Activated CD4-positive, alpha-beta T cell treated with anti-CD3 and anti-CD28 coated beads, Interleukin-2, Interleukin-6, amounts not matched to agents 100 ng/mL and 50 ng/mL, durations not matched to agents 16 hours and 8 hours (primary cell): ENCODE measurements at places on chromosomes 4 and X.
A peak's percentile ranks its signal among the peaks of the same experiment; 100 is the strongest.

DNA sequence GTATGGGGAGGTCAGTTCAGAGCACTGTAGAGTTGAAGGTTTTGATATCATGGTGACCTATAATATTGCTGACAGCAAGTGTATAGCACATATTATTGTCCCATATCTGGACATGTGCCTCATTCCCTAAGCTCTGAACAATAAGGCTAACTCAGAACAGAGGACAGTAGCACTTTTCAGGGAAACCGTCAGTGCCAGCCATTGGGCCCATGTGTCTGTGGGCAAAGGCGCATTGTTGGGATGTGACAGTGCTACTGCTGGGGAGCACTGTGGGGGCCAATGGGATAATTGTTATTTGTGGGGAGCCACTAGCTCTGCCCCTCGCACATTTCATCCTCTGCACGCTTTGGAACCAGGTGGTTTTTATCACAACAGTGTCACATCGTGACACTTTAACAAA, 136.2 kb downstream of the ELOVL6 start:
- no peak for DNase-seq

- no peak for DNase-seq
These were observed 86.2 kb upstream of the HPRT1 start for GRCh38 chrX:134373736-134374135.

- peak; percentile 54 for DNase-seq
These were observed 1.8 kb downstream of the ABCD1 start for GRCh38 chrX:153726286-153727122.

- DNase-seq = peak; percentile 36
These were observed 34.4 kb upstream of the ACSL1 start for GRCh38 chr4:184860018-184860779.

DNA sequence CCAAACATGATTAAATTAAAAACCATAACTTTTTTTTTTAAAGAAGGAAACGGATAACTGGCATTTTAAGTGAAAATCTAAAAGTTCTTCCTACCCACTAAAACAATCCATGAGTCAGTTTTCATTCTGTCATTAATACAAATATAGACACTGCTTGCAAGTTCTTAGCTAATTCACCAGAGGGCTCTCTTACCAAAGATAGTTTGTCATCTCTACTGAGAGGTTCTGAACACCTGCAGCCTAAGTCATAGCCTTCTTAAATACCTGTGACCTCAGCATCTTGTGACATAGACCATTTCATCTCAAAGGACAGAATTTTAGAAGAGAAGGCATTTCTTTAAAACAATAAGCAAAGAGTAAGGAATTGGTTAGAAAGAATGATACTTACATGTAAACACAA, 65.3 kb upstream of the FAM120C start:
- DNase-seq = no peak

GRCh38 chr4:52982946-52983340, 120.8 kb downstream of the RASL11B start:
- no peak for DNase-seq

DNA sequence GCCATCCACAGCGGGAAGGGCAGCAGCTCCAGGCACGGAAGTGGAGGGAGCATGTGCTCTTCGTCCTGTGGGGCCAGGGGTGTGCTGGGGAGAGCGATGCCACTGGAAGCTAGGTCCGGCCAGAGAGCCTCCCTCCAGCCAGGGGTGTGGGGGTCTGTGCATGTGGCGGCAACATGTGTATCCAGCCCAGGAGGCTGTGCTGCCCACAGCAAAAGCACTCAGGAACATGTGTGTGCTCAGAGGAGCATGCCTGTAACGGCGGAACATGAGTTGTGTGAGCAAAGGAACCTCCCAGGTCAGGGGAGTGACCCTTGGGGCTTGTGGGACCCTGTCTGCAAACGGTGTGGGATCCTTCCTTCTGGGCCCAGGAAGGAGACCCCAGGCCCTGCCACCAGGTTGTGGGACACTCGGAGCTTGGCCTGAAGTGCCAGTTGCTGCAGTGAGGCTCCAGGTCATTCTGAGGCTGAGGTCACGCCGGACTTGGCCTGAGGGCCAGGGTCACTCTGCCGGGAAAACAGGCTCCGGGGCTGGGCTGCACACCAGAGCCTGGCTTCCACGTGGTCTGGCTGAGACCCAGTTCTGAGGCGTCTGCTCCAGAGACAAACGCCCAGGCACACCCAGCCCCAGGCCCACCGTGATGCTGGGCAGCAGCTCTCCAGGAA, 37.2 kb downstream of the CPLX1 start:
- DNase-seq = no peak

- peak; percentile 42 for DNase-seq
These were observed 773 bp upstream of the VMA21 start for GRCh38 chrX:151396042-151396824.

- DNase-seq = no peak
These were observed 16.0 kb downstream of the ARSD start for GRCh38 chrX:2913118-2913517.

GRCh38 chr4:38803833-38804653, 548 bp downstream of the TLR1 start:
- peak; percentile 81 for DNase-seq

- no peak for DNase-seq
These were observed 42.8 kb downstream of the HTT-AS start for GRCh38 chr4:3031357-3032082.

DNA sequence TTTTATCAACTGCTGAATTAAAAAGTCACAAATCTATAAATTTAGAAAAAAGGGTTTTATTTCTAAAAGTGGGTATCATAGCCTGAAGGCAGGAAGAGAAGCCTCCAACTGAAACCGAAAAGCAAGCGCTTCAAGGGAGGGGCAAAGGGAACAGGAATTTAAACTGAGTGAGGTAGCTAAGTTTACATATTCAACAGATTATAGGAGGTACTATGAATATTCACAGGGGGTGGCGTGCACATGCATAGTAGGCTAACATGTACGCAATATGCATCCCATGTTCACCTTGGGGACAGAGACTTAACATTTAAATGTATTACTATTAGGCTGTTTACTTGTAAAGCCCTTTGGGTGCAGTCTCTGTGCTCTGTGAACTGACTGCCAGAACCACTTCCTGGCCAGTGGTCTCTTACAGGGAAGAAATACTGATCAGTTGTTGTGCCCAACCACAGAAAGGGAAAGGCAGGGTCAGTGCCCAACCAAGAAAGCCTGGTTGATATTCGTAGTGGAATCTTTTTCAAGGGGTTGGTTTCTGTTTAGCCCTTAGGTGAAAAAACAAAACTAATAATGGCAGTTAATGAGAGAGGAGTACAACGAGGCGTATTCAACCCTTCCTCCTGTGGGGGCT, 168.7 kb upstream of the GALNTL6 start:
- DNase-seq = no peak

DNA sequence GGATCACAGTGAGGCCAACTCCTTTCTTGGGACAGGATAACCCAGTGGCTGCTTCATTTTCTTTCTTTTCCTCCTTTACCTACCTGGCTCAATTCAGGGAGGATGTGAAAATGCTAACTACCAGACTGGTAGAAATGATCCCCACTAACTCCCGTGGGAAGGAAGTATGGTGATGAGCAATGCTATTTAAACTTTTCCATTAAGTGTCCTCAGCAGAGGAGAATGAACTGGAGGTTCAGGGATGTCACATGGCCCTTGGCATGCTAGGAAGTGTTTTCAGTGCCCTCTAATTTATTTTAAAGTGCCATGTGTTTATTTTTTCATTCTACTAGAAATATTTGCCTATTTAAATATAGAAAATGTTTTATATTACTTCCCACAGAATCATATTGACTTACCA, 363.9 kb downstream of the PPP3CA start:
- no peak for DNase-seq

- no peak for DNase-seq
These were observed 37.3 kb downstream of the SLIT2 start for GRCh38 chr4:20288846-20289512.

DNA sequence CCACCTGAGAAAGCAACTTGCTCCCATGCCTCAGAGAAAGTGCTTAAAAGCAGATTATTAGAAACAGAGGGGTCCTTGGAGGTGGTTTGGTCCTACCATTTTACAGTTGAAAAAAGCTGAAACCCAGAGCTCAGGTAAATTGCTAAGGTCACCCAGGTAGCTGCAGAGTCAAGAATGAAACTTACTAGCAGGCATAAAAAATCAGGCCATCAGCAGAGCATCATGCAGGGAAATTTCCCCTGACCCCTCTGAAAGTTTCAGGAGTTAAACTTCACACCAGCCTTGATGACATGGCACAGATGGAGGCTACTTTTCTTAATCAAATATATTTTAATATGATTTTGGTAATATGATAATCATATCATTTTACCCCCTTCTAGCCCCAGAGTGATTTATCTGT, 70.3 kb downstream of the IRF2 start:
- DNase-seq = no peak

DNA sequence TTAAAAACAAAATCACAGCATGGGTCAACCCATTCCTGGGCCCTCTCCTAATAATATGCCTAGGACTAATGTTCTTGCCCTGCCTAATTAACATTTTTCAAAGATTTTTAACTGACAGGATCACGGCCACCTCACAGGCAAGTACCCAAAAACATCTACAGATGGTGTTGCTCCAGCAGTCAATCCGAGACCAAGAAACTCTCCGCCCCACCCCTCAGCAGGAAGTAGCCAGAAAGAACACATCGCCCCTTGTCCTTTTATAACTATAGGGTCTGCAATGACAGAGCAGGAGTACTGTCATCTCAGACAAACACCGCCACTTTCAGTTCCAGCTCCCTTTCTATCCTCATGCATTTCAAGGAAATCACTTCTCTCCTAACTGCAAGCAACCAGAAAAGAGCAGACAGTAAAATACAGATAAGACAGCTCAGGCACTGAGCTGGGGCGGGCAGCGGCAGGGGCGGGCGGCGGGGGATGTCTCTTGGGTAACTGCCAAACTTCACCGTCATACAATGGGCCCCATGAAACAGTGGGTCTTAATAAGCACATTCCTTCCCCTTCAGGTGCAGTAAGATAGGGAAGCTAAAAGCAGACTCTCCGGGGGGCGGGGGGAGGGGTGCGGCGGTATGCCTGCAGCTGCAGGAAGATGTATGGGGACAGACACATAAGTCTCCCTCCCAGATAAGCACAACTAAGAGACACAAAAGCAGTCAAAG, 67.4 kb downstream of the ZNF182 start:
- peak; percentile 12 for DNase-seq

DNA sequence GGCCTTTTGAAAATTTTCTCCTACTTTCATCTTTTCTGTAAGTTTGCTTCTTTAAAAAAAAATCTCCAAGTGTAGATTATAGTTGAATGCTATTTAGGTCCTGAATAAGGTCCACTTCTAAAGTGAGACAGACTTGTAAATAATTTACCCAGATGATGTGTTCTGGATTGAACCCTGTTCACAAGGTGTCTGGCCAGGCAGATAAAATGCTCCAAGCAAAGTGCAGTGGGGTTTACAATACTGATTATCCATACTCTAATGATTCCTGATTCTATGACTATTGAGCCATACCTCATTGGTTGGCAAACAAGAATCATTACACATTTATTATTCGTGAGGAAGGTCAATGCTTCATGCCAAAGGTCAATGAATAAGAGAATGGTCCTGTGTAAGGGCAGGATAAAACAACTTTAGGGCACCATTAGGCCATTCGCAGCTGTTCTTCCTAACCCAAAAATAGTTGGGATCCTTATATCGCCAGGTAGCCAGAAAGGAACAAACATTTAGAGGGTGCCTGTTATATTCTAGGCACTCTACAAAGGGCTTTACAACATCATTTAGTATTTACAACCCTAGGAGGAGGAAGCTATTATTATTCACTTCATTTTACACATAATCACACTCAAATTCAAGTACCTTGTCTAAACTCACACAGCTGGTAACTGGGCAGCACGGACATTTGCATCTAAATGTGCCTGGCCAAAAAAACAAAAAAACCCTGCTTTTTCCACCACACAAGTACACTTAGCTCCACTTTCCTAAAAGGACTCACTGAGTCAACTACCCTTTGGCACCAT, 18.6 kb upstream of the SAT1 start:
- DNase-seq = no peak

GRCh38 chr4:120960656-120961267, 38.2 kb upstream of the PRDM5 start:
- no peak for DNase-seq

- DNase-seq = peak; percentile 56
These were observed 297.1 kb downstream of the PPP3CA start for GRCh38 chr4:101050088-101050836.

- no peak for DNase-seq
These were observed 225.5 kb downstream of the PALLD start for GRCh38 chr4:168722391-168722790.

DNA sequence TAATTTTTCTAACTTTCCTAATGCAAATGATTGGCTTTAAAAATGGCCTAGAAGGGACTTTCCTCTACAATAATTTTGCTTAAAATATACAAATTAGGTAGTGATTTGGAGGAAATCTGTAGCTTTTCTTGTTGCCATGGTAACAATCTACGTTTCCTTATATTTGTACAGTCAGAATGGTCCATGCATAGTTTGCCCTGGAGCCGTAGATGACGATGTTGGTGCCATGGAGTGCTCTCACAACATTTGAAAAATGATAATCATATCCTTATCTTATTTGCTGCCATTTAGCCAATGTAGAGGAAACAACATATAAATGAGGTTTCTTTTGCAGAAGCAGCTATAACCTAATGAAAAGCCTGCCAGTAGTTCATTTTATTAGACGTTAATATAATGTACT, 89.0 kb upstream of the NMU start:
- no peak for DNase-seq

DNA sequence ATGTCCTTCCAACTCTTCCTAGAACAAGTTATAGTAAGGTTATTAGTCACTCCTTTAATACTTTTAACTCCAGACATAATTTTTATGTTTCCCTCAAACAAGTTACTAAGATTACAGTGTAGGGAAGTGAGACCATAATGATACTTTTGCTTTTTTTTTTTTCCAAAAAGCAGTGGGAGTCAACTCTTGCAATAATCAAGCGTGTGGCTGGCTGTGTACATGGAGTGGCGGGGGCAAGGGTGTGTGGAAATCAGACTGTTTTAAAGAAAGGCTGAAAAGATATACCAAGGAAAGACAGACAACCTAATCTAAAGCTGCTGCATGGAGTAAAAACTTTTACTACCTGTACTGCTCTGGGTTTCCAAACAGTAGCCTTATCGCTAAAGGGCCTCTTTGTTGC, 4.1 kb downstream of the NOA1 start:
- no peak for DNase-seq

DNA sequence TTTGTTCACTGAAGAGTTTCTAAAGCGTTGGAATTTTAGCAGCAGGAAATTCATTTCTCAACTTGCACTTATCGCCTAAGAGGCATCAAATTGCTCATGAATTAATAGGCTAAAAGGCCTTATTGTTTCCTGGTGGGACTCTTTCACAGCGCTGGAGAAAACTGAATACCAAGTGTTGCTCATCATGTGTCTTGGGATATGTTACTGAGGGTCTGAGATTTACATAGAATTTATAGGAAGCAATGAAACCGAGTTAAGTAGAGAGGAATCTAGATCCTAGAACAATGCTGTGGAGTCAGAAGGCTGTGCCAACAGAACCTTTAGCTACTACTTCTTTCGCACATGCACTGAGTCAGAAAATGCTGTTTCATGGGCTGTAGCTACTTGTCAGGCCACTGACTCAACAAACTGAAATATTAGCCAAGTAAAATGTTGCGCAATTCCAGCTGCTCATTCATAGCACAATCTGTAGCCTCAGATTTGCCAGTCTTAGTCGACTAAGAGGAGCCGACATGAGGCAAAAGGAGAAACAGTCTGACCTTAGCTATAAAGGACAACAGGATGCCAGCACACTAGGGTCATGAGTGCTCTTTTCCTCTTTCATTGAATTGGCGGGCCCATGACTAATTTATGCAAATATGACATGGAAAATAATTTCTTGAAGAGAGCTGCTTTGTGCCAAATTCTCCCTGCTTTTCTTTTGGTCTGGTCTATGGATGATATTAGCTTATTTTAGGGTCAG, 35.9 kb upstream of the CXCL8 start:
- peak; percentile 75 for DNase-seq

- no peak for DNase-seq
These were observed 57.0 kb downstream of the XAGE2 start for GRCh38 chrX:52425775-52426174.
